ENCODE measurements at places on chromosomes 12 and 14. TPM values are rescaled to one million over a fixed set of nuclear protein-coding genes. Genes with fewer than 3 reads are reported as not detected.

DNA sequence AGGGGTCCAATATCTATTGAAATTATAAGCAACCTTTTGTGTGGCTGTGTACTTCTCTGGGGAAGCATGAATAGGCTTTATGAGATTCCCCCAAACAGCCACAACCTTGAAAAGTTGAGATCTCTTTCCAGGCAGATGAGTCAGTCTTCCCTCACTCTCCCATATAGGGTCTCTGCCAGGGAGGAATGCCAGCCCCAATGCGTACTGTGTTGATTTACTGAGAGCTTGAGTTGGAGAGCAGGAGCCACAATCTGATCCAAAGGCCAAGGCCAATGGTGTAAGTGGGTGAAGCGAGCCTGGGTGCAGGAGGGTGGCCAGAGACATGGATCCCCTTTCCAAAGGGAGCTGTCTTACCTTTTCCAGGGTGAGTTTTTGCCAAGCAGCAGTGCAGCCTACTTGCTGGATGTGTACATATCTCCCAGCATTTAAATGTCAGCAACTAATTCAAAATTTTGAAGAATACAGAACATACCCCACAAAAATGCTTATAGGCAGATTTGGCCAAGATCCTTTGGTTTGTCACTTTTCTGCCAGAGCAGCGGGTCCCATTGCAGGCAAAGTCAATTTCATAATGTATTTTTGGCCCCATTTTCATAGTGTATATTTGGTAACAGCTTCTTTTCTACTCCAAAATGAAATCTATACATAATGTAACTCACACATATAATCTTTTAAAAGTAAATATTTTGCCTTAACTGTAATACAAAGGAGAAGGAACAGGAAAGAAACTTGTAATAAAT lies 88.2 kb downstream of the TBC1D30 start:
- no peak for DNase-seq
- no peak overlapping the region for H3K27ac ChIP-seq
- H3K4me3 ChIP-seq = no peak overlapping the region
- H3K27me3 ChIP-seq = no peaks in the 10 kb centered on the region
- no peaks in the 10 kb centered on the region for H3K4me1 ChIP-seq

- DNase-seq = no peak
- H3K36me3 ChIP-seq = no peaks in the 10 kb centered on the region
- H3K4me3 ChIP-seq = no peak overlapping the region
- H3K27me3 ChIP-seq = no peaks in the 10 kb centered on the region
- no peaks in the 10 kb centered on the region for H3K4me1 ChIP-seq
Observed at GRCh38 chr14:24247422-24247821, 5.0 kb upstream of the TINF2 start.

GRCh38 chr12:105245291-105245690 lies 9.3 kb upstream of the APPL2 start:
- H3K27me3 ChIP-seq = no peaks in the 10 kb centered on the region
- H3K27ac ChIP-seq = no peak overlapping the region
- H3K36me3 ChIP-seq = no peaks in the 10 kb centered on the region
- H3K4me3 ChIP-seq = no peak overlapping the region

GRCh38 chr14:67926821-67927220 lies 107.2 kb downstream of the RAD51B start:
- H3K4me3 ChIP-seq = no peak overlapping the region
- DNase-seq = no peak
- H3K27me3 ChIP-seq = no peaks in the 10 kb centered on the region
- H3K4me1 ChIP-seq = no peaks in the 10 kb centered on the region

DNA sequence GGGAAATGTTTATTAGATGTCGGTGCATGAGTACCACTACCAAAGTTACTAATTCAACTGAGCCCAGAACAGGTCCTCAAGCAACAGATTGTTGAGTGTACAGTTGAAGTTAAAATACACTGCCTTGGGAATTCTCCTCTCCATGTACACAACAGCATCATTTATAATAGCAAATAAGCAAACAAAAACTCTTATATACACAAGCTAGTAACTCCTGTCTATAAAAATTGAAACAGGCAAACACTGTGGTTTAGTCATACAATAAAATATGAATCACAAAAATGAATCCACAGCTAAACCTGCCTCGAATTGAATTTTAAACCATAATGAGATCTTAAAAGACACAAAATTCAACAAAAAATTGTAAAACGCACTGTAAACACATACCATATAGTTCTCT lies 681.1 kb downstream of the C12orf50 start:
- H3K4me1 ChIP-seq = no peaks in the 10 kb centered on the region
- H3K36me3 ChIP-seq = no peaks in the 10 kb centered on the region
- H3K4me3 ChIP-seq = no peak overlapping the region
- H3K27ac ChIP-seq = no peak overlapping the region
- H3K27me3 ChIP-seq = no peaks in the 10 kb centered on the region

DNA sequence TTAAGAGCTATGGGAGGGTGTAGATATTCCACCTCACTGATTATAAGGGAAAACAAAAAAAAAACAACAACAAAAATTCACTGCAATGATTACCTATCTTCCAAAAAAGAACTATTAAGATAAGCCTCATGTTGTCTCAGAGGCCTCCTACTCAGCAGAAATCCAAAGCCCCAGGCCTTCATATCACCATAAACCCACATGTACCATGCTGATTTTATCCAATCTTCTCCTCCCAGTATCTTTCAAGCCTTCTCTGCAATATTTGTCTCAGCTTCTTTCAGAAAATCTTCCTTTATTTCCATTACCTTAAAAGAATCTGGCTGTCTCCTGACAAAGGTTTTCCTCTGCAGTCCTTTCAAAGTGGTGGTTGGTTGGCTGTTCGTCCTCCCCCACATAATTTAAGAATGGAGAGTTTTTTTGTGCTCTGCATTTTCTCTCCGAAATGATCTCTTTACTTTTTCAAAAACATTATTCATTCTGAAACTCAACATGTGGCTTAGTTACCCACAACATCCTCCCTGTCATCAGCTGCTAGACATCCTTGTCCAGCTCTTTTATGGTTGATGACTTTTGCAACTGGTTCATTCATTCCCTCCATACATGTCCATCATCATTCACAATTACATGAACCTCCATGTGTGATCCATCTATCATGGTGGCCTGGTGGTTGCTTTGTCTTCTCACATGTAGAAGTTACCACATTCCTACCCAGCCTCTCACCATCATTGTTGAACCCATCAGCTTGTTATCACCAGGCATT lies 2.9 kb upstream of the EPYC start:
- H3K36me3 ChIP-seq = no peaks in the 10 kb centered on the region
- H3K4me3 ChIP-seq = no peak overlapping the region
- no peaks in the 10 kb centered on the region for H3K4me1 ChIP-seq
- DNase-seq = no peak
- no peaks in the 10 kb centered on the region for H3K27me3 ChIP-seq
- no peak overlapping the region for H3K27ac ChIP-seq

- no peak overlapping the region for H3K4me3 ChIP-seq
- no peak overlapping the region for H3K27ac ChIP-seq
- no peaks in the 10 kb centered on the region for H3K27me3 ChIP-seq
- DNase-seq = no peak
- H3K36me3 ChIP-seq = no peaks in the 10 kb centered on the region
Observed at GRCh38 chr14:53124786-53125185, 28.3 kb downstream of the DDHD1 start.

DNA sequence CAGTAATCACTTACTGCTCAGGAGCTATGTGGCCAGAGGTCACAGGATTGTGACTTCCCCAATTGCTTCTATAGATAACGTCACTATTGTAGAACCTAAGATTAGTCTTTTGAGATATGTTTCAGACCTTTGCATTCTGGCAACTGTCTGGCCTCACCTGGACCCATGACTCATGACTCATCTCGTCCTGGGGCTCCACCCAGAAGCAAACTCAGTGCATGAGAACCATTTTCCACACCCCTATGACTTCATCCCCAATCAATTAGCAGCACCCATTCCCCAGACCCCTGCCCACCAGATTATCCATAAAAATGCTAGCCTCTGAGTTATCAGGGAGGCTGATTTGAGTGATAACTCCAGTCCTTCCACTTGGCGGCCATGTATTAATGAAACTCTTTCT lies 186.9 kb downstream of the EMP1 start:
- no peaks in the 10 kb centered on the region for H3K27me3 ChIP-seq
- no peak for DNase-seq
- no peaks in the 10 kb centered on the region for H3K36me3 ChIP-seq
- no peak overlapping the region for H3K4me3 ChIP-seq
- H3K4me1 ChIP-seq = no peaks in the 10 kb centered on the region
- no peak overlapping the region for H3K27ac ChIP-seq

DNA sequence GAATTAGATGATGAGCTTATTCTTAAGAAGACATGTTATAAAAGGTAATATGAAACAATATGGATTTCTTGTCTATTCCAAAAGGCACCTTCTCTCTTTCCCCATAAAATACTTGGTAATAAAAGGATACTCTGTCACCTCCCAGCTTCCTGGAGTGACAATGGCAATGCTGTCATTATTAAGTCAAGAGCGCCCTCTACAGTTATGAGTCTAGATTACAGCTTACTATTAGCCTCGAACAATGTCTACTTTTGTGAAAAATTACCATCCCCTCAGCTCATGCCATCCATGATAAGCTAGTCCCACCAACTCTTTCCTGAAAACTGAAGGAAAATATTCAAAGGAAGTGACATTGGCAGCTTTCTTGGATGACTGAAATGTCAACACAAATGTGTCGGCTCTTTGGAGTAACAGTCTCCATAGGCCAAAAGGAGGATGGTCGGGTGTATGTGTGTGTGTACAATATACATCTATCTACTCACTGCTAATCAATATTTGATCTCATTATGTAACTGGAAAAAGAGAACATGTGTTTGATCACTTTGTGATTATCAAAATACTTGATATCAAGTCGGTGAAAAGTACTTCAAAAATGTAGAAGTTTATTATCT lies 48.7 kb upstream of the CDKN3 start:
- H3K4me1 ChIP-seq = peaks cover 1% of the 10 kb centered on the region
- H3K36me3 ChIP-seq = no peaks in the 10 kb centered on the region
- peak; percentile 43 for DNase-seq

DNA sequence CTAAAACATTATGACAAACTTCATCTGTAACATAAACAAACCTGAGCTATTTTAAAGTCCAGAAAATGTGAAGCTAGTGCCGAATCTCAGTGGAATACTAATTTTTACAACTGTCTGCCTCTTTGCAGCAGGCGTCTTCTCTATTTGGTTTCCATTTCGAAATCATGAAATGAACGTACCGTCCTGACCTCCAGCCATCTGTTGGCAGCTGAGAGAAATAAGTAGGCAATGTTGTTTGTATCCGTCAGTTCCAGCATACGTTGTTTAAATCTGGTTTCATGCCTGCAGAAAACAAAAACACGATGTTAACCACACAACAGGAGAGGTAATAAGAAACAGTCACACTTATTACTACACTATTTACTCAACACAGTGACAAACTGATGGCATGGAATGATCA lies 54.3 kb upstream of the KCNJ8 start:
- no peaks in the 10 kb centered on the region for H3K4me1 ChIP-seq
- H3K27ac ChIP-seq = peak overlapping the region; percentile 8
- no peaks in the 10 kb centered on the region for H3K27me3 ChIP-seq
- no peak overlapping the region for H3K4me3 ChIP-seq

- DNase-seq = no peak
- H3K27me3 ChIP-seq = no peaks in the 10 kb centered on the region
- no peak overlapping the region for H3K4me3 ChIP-seq
- H3K4me1 ChIP-seq = no peaks in the 10 kb centered on the region
- no peaks in the 10 kb centered on the region for H3K36me3 ChIP-seq
Observed at GRCh38 chr14:49314737-49315136, 271.4 kb downstream of the RPS29 start.

- H3K36me3 ChIP-seq = no peaks in the 10 kb centered on the region
- H3K4me1 ChIP-seq = no peaks in the 10 kb centered on the region
- no peaks in the 10 kb centered on the region for H3K27me3 ChIP-seq
- peak; percentile 90 for DNase-seq
- H3K4me3 ChIP-seq = peak overlapping the region; percentile 32
- peak overlapping the region; percentile 93 for H3K27ac ChIP-seq
Observed at GRCh38 chr12:124940393-124941169, 26.1 kb upstream of the UBC start.

GRCh38 chr14:74638966-74639365 lies 26.9 kb upstream of the LTBP2 start:
- no peaks in the 10 kb centered on the region for H3K36me3 ChIP-seq
- DNase-seq = no peak
- no peak overlapping the region for H3K4me3 ChIP-seq
- no peaks in the 10 kb centered on the region for H3K4me1 ChIP-seq

GRCh38 chr12:1277905-1278304 lies 286.9 kb downstream of the ERC1 start:
- no peak overlapping the region for H3K27ac ChIP-seq
- H3K27me3 ChIP-seq = no peaks in the 10 kb centered on the region
- no peaks in the 10 kb centered on the region for H3K4me1 ChIP-seq
- no peaks in the 10 kb centered on the region for H3K36me3 ChIP-seq
- no peak overlapping the region for H3K4me3 ChIP-seq

GRCh38 chr12:120514002-120514401 lies 15.0 kb downstream of the COQ5 start:
- no peak for DNase-seq
- H3K4me3 ChIP-seq = no peak overlapping the region
- H3K36me3 ChIP-seq = no peaks in the 10 kb centered on the region
- H3K27me3 ChIP-seq = no peaks in the 10 kb centered on the region

- no peaks in the 10 kb centered on the region for H3K27me3 ChIP-seq
- no peaks in the 10 kb centered on the region for H3K4me1 ChIP-seq
- no peak overlapping the region for H3K4me3 ChIP-seq
- H3K36me3 ChIP-seq = no peaks in the 10 kb centered on the region
- no peak for DNase-seq
Observed at GRCh38 chr12:129467289-129467688, 436.5 kb downstream of the TMEM132D start.

GRCh38 chr14:20295067-20295466 lies 10.7 kb downstream of the TTC5 start:
- no peak for DNase-seq
- H3K36me3 ChIP-seq = peaks cover 11% of the 10 kb centered on the region
- H3K4me1 ChIP-seq = no peaks in the 10 kb centered on the region
- H3K27me3 ChIP-seq = no peaks in the 10 kb centered on the region

DNA sequence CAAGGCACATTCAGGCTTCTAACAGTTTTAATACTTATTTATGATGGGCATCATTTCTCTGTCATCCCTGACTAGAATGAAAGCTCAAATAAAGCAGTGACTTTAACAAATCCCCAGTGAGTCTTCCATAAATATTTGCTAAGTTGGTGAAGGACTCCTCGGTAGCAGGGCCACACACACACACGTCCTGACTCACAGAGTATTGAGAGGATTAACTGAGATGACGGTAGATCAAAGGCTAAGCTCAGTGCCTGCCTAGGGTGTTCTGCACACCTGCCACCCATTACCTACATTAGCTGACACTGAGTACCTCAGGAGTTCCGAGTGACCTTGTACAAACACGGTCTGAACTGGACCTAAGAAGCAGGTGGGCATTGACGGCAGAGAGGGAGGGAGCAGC lies 197.3 kb upstream of the SFSWAP start:
- H3K4me1 ChIP-seq = no peaks in the 10 kb centered on the region
- DNase-seq = no peak
- H3K36me3 ChIP-seq = no peaks in the 10 kb centered on the region

GRCh38 chr12:125129591-125130255 lies 64.5 kb downstream of the AACS start:
- no peak for DNase-seq
- H3K36me3 ChIP-seq = peaks cover 3% of the 10 kb centered on the region
- H3K4me1 ChIP-seq = no peaks in the 10 kb centered on the region
- no peaks in the 10 kb centered on the region for H3K27me3 ChIP-seq

FGF23 gene
- total RNA-seq = not detected

GPR84 gene
- 0.97 TPM for total RNA-seq

AICDA gene
- total RNA-seq = not detected

KLRC2 gene
- 0.27 TPM for total RNA-seq

FAM186B gene
- 0.23 TPM for total RNA-seq

AMIGO2 gene
- total RNA-seq = 44.9 TPM

Measured in prostate gland (tissue), 2 donors.